T-helper 22 cell (primary cell): ENCODE measurements at places on chromosomes 11 and 22.

DNA sequence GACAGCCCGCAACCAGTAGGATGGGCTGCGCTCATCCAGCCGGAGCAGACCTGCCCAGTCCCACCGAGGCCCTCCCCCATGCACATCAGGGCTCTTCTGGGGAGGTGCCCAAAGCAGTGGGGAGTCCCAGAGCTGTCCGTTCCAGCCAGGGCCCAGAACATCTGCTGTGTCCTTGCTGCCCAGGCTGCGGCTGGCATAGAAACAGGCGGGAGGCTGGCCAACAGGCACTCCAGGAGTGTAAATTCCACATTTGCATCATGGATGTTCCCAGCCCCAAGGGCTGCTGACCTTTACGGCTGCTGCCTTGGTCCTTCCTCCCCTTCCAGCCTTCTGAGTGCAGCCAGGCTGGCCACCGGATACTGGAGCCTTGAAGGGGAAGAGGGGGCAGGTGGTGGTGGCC, 30.0 kb upstream of the SYT7 start:
- no peak for DNase-seq

DNA sequence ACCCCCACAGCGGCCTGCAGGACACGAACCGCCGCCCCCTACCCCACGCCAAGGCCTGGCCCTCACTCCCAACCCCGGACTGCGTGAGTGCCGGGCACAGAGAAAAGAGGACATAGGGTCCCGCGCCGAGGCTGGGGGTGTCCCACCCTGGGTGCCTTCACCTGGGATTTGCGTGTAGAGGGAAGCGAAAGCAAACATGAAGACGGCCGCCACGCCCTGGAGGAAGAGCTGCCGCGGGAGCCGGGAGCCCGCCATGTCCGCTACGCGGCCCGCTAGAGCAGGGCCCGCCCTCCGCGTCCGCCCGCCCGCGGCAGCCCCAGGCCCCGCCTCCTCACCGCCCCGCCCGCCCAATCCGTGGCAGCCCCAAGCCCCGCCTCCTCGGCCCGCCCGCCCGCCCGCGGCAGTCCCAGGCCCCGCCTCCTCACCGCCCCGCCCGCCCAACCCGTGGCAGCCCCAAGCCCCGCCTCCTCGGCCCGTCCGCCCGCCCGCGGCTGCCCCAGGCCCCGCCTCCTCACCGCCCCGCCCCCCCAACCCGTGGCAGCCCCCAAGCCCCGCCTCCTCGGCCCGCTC, at the start of gene LMF2:
Gene LMF2, minus strand, starts transcription at position 282 of the 570 bp plus-strand sequence. Its CDS starts 27 bp downstream, at position 255.
- peak; percentile 85 for DNase-seq

DNA sequence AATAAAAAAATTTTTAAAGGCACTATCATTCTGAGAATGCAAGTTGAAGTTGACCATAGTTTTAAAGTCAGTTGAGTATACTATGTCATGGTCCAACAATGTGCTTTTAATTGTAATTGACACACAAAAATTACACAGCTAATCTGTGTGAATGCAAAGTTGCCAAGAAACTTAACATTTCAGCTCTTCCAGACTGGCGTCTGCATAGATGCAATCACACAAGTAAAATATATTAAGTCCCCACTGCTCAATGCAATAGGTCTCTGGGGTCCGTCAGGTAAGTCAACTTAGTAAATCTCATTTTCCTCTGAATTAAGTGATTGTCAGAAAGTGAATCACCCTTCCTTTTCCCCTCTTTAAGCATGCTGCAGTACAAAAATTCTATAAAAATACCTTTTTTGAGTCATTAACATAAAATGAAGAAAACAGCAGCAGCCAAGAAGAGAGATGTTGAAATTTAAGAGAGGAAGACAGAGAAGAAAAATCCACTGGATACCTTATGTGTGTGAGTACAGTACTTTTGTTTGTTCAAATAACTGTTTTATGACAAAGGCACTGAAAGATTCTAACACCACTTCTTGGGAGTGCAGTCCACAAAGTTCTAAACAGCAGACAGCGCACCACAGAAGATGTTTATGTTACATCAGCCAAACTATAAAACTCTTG, 5.1 kb downstream of the FZD4 start:
- no peak for DNase-seq

DNA sequence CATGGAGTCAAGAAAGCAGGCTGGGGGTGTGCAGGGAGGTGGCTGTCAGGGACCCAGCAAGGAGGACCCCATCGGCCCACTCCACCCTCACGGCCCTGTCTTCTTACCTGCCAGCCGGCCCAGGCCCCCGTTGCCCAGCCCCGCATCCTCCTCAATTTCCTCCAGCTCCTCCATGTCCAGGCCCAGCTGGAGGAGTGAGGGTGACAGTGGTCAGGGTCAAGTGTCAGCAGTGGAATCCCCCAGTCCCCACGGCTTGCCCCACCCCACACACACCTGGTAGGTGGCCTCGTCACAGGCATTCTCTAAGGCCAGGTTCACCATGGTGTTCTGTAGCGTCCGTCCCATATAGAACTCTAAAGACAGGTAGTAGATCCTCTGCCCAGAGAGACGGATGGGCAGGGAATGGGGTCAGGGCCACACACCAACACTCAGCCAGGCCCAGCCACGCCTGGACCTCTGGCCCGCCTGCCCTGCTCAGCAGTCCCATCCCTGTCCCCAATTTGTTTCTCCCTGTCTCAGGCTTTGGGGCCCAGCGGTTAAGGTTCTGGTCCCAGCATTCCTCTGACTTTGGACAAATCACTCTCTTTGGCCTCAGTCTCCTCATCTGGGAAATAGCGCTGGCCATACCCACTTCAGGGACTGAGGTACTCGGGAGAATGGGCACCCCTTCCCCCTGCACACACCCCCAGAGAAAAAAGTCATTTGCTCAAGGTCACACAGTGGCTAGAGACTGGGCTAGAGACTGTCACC, 1.3 kb downstream of the PYGM start:
- no peak for DNase-seq

DNA sequence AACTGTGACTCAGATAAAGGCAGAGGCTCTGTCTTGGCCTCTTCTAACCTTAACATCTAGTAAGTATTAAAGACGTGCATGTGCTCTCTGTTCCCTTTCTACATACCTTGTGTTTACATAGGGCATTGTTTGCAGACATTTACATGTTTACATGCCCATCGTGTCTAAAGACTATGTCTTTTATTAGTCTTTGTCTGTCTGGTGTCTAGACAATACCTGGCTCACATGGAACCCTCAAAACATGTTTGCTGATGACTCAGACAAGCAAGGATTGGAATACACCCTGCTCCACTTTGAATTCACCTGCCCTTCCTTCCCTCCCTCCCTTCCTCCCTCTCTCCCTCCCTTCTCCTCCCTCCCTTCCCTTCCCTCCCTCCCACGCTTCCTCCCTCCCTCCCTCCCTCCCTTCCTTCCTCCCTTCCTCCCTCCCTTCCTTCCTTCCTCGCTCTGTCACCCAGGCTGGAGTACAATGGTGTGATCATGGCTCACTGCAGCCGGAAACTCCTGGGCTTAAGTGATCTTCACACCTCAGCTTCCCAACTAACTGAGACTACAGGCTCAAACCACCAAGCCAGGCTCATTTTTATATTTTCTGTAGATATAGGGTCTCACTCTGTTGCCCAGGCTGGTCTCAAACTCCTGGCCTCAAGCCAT, 23.7 kb upstream of the SORL1-AS1 start:
- no peak for DNase-seq

- no peak for DNase-seq
Observed at GRCh38 chr11:129395432-129395831, 19.8 kb downstream of the BARX2 start.

GRCh38 chr22:30307041-30307574, 17.8 kb upstream of the CASTOR1 start:
- no peak for DNase-seq

GRCh38 chr11:45100339-45100738, 46.1 kb upstream of the PRDM11 start:
- DNase-seq = no peak

DNA sequence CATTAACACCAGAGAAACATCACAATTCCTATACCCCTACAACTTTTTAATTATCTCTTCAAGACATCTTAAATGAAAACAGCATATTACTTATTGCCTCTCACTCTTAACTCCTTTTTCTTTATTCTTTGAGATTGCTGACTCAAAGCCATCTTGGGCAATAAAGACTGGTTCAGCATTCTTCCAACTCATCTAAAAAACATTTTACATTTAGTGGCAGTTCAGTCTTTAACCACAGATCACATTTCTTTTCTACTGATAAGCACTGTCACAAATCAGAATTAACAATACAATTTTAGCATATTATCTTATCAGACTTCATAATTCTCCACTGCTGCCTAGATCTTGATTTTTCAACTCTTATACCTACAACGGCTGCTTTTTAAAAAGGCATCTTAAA, 34.0 kb downstream of the SIK3 start:
- no peak for DNase-seq

DNA sequence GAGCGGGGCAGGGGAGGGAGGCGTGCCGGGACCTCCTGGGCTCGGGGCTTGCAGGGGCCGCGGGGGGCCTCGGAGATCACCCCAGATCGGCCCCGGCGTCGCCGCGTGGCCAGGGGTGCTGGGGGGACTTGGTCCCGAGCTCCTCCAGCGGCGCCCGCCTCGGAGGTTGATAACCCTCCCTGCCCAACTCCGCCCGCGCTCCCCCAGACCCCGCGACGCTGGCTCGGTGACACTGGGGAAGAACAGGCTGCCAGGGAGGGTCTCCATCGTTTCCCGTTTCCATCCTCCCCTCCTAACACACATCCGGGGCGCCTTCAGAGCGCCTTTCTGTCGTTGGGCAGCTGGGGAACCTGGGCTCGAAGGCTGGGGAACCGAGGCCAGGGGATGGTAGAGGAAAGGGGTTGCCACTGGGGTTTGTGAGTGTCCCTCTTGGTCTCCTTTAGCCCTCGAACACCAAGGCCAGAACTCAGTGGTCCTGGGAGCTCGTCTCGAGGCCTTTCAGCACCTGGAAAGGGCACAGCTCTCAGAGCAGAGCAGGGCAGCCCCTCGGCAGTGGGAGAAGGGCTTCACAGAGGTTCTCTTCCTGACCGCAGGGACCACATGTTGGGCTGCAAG, 431 bp downstream of the SLC37A2 start:
- DNase-seq = no peak

DNA sequence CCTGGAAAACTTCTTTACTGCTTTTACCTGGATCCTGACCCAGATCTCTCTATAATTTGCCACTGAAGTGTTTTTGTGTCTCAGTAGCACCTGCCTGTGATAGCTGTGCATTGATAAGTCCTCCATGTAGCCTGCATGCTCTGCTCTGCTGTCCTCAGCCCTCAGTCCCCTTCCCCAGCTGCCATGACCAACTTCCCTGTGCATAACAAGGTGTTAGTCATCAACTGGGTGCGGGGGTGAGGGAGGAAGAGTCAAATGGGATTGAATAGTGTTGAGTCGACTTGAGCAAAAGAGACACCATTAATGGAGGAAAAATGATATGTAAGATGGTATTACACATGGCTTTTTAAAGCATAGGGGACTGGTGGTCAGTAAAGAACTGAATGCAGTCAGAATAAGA, 92.2 kb upstream of the PLET1 start:
- no peak for DNase-seq

- DNase-seq = no peak
Observed at GRCh38 chr11:45927684-45928413, 5.4 kb downstream of the LARGE2 start.

DNA sequence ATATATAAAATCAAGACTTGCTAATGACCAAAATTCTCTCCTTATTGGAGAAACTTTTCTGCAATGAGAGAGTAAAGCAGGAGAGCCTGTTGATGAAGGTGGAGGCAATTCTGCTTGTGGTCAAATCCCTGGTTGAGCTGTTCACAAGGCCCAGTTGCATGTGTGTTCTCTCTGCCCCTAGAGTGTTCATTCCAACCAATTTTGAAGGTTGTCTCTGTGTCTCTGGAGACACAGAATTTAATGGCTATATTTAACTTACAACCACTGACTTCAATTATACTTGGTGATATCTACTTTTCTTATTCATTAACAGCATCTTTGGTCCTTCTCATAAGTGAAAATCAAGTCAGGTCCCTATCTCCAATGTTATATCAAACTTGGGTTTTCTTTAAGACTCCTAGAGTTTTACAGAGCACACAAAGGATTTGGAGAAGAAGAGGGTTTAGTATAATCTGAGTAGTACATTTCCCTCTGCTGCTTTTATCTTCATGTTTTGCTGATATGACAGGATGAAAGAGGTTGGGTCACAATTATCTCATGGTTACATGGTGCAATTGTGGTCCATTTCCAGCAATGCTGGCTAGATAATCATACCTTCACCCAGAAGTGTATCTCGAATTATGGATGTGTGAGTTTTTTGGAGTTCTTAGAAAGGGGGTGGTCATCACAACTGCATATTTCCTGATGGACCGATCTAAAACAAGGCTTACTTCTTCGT, 4.0 kb downstream of the OOSP4A start:
- DNase-seq = no peak

DNA sequence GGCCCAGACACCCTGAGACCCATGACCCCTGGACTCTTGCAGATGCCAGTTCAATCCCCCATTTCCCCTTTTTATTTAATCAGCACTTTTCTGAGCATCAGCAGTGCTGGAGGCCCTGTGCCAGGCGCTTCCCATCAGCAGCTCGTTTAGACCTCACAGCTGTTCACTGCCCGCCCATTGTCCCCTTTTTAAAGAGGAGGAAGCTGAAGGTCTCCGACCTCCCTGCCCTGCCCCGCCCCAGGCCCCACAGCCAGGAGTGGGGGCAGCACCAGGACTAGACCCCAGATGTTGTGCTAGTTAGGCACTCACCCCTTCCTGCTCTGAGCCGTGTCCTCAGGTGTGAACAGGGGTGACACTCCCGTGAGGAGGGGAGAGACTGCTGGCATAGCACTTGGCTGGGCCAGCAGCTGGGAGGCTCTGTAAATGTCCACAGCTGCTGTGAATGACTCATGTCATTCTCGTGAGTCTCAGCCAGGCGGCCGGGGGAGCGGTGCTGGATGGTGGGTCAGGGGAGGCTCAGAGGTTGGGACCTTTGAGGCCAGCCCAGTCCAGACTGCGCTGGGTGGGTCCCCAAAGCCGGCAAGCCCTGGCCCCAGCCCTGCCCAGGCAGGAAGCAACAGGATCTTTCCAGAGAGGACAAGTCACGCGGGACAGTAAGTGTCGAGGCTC, 19.9 kb downstream of the EMID1 start:
- no peak for DNase-seq

- no peak for DNase-seq
Observed at GRCh38 chr11:119899997-119900396, 171.0 kb upstream of the NECTIN1 start.

- no peak for DNase-seq
Observed at GRCh38 chr22:49420651-49421050, 407.0 kb downstream of the BRD1 start.

DNA sequence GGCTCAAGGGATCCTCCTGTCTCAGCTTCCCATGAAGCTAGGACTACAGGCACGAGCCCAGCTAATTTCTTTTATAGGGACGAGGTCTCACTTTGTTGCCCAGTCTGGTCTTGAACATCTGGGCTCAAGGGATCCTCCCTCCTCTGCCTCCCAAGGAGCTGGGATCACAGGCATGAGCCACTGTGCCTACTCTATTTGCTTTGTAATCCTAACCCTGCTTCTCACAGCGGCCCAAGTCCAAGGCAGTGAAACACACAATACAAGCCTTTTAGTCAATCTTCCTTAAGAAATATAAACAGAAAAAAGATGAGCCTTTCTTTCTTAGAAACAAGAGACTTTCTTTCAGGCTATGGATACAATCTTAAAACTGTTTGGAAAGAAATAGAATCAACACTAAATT, 115.2 kb upstream of the SORL1-AS1 start:
- no peak for DNase-seq

GRCh38 chr22:37258005-37258752, 14.1 kb upstream of the RAC2 start:
- no peak for DNase-seq

- DNase-seq = no peak
Observed at GRCh38 chr11:124752471-124753102, 532 bp upstream of the VSIG2 start.

GRCh38 chr11:85772695-85773094, 38.2 kb downstream of the SYTL2 start:
- DNase-seq = no peak
